ENCODE measurements at places on chromosomes 3 and 15.

GRCh38 chr15:95470997-95471689 lies 859.4 kb upstream of the NR2F2 start:
- no peak for DNase-seq

DNA sequence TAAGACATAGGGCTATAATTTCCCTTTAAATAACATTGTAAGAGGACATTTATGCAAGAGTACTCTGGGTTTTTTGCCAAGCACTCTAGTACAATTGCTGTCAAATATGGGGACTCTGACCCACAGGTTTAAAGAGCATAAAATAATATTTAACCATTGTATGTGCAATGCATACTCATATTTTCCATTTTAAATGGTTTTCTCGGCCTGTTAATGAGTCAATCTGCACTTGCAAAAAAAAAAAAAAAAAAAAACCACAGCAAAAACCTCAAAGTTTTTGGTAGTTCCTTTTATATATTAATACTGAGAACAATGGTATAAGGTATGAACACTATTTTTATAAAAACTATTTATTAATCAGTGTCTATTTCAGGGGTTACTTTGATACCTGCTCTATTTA lies 304.0 kb upstream of the CBLB start:
- no peak for DNase-seq

GRCh38 chr3:182921665-182922355 lies 58.5 kb downstream of the DCUN1D1 start:
- DNase-seq, result no peak

GRCh38 chr15:47384341-47384740 lies 333.0 kb upstream of the SEMA6D start:
- no peak for DNase-seq

DNA sequence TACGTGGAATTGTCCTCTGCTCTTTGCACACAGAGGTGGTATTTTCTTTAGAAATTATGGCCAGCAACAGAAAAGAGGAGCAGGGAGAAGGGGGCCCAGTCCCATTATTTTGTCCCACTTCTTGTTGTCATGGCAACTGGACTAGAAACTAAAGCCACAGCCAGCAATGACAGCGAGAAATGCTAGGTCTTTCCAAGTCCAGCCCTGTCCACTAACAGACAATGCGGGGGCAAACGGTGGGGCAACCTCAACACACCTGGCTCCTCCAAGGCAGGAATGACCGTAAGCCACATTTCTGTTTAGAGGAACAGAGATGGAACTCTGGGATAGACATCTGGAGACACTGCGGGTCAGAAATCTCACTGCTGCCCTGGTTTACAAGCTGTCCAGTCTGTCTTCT lies 107.3 kb downstream of the RFTN1 start:
- DNase-seq, result no peak
